ENCODE measurements at places on chromosomes 3 and 15.

DNA sequence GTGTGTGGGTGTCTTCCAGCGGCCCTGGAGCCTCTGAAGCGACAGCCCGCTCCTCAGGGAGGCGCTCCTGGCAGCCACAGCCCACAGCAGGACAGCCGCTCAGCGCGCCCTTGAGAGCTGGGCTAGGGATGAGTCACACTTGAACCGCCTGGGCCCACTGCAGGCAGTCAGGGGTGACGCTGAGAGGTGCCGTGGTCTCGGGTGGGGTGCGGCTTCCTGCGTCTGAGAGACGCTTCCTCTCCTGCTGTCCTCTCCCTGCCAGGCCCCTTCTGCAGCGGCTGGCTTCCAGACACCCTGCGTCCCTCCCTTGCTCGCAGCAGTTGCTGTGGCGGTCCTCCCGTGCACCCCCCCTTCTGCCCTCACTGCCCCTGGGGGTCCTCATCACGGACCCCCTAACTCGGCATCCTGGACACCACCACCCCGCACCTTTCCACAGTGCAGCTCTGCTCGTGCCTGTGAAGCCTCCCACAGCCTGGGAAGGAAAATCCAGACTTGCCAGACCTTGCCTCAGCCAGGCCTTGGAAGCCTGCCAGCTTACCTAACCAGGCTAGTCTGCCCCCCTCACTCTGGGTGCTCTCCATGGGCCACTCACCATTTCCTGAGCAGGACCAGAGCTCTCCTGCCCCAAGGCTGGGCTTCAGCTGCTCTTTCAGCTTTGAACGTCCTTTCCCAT, 1.1 kb upstream of the SPTBN5 start:
- DNase-seq: no peak

DNA sequence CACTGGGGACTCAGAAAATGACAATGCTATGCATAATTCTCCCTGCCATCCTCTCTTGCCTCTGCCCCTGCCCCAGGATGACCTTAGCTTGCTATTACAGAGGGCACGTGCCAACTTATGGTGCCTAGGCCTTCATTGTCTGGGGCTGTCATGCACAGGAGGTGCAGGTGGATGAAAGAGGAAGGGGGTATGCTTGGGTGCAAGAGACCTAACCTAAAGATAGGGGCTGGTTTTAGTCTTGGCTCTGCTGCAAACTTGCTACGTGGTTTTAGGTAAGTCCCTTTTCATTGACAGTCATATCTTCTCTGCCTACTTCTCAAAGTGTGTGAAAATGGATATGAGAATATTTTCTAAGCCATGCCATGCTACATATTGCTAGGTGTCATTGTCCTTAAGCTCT, 161.3 kb downstream of the EPHB1 start:
- DNase-seq: no peak

- DNase-seq: no peak
Measured at GRCh38 chr3:176741664-176742047, 455.6 kb downstream of the TBL1XR1 start.

- DNase-seq: no peak
Measured at GRCh38 chr3:129553171-129553570, 10.2 kb downstream of the H1-8 start.

GRCh38 chr15:86735247-86736040, 655.8 kb downstream of the AGBL1 start:
- no peak for DNase-seq

DNA sequence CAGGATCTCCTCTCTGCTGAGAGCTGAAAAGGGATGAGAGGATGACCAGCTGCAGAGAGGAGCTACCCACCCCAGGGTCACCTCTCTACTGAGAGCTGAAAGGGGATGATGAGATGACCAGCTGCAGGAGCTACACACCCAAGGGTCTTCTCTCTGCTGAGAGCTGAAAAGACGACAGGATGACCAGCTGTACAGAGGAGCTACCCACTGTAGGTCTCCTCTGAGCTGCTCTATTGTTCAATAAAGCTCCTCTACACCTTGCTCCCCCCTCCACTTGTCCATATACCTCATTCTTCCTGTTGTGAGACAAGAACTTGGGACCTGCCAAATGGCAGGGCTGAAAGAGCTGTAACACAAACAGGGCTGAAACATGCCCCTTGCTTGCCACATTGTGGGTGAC, 149.9 kb downstream of the FMN1 start:
- no peak for DNase-seq

DNA sequence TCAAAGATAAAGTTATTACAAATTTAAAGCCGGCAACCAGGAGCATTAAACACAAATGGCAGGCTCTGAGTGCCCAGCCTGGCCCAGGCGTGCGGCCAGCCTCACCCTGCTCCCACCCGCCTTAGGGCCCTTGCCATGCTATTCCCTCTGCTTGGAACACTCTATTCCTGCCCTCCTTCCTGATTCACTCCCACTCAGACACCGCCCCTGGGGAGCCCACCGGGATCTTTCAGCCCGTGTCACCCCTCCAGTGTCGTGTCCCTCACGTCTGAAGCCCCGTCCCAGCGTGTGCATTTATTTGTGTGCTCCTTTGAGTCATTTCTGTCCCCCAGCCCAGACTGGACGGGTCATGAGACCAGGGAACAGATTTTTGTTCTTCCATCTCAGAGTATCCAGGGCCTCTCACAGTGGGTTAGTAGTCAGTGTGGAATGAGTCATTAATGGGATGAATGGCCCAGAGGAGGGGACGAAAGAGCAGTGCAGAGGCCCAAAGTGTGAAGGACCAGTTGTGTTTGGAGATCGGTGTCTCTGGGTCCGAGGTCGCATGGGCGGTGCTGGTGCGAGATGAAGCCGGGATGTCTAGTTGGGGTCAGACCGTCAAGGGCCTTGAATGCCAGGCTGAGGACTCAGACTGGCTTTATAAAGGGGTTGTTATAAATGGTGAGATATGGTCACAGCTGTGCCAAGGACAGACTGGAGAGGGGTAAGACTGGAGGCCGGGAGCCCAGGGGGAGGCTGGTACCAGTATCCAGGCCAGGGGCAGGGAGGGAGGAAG, 58.9 kb upstream of the SLC6A6 start:
- no peak for DNase-seq

- no peak for DNase-seq
Measured at GRCh38 chr3:102129760-102130608, 280.7 kb downstream of the NFKBIZ start.

DNA sequence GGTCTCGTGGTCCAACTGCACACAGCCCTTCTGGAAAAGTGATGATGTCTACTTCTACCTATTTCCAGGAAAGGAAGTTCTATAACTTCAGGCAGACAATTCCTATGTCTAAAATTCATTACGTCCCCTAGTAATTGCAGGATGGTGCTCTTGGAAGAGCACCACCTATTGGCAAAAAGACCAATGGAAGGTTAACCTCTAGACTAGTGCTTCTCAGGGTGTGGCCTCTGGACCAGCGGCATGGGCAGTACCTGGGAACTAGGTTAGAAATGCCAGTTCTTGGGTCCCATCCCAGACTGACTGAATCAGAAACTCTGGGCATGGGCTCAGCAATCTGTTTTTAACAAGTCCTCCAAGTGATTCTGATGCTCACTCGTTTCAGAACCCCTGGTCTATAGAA, 258.3 kb upstream of the ICE2 start:
- no peak for DNase-seq

- DNase-seq: no peak
Measured at GRCh38 chr3:152047465-152047864, 174.0 kb downstream of the SUCNR1 start.

GRCh38 chr3:144200466-144200865, 228.8 kb downstream of the DIPK2A start:
- no peak for DNase-seq

DNA sequence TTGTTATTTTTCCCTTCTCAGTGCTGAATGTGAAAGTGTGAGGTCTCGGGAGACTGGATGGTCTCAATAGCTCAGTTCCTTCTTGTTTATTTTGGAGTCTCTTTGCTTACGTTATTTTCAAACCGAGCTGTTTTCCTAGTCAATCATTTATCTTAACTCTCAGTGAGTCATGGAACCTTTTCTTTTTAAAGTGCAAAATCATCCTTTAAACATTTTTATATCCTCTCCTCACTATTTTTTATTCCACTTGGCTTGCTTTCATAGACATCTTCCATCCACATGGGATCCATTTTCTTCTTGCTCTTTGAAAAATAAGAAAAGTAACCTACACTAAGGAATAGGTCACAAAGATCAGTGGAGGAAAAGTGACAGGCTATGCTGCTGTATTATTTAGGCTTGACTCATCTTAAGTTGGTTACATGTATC, 497.8 kb downstream of the NAALADL2 start:
- DNase-seq: no peak

- no peak for DNase-seq
Measured at GRCh38 chr3:13782501-13782900, 97.4 kb downstream of the WNT7A start.

DNA sequence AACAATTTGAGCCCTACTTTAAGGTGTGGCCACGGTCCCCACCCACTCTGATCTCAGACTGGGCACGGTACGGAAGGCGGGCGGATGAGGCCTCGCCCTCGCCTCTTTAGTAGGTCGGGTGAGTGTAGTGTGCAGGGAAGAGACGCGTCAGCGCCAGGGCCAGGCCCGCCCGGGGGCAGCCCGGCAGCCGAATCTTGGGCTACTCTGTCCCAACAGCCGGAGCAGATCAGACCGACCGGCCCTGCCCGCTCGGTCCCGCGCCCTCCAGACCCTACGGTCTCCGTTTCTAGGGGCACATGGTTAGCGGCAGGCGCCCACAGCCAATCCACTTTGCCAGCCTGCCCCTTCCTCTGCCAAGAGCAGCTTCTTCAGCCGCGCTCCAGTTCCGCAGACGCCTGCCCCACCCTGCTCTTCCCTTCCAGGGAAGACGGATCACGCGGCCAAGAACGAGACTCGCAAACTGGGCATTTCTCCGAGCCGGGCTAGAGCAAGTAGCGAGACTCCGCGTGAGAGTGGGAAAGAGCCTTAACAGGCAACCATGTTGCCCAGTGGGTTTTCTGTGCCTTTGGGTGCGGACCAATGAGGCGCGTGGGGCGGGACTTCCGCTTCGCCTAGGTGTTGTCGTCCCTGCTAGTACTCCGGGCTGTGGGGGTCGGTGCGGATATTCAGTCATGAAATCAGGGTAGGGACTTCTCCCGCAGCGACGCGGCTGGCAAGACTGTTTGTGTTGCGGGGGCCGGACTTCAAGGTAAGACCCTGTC, at the start of gene RNF13:
Gene RNF13 (plus strand): TSS at position 610 of the 761 bp plus-strand sequence. CDS start 32,812 bp downstream, outside the sequence.
- DNase-seq: no peak

DNA sequence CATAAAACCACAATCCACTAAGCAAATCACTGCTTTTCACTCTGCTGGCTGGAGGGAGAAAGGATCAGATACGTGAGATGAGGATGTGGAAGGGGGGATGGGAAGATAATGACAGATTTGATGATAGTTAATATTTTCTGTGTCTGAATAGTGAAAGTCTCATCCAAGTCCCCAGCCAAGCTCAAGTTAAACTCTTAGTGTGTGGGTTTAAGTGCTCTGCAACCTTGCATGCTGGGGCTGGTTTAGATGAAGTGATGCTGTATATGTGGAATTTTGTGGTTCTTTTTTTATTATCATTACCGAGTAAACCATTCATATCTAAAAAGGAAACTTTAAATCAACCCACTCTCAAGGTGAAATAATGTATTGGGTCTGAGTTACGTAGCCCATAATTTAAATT, 111.0 kb downstream of the TPRG1 start:
- DNase-seq: no peak

GRCh38 chr15:98628216-98628615, 20.1 kb upstream of the IGF1R start:
- DNase-seq: no peak

GRCh38 chr3:58514405-58514804, 22.5 kb downstream of the KCTD6 start:
- no peak for DNase-seq

DNA sequence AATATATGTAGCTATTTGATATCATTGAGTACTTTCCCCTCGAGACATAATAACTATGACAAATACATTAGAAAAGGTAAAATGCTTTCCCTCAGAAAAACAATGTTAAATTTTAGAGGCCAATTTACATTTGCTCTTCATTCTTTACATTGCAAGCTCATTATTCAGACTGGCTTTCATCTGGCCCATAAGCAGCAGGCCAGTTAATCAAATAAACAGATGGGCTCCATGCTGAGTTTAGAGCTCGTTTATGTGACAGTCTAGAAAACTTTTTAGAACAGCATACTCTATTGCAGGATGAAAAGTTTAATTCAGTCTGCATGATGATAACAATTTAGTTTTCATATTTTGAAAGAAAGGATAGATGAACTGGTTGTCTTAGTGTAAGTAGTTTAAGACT, 150.6 kb downstream of the DUT start:
- no peak for DNase-seq

DNA sequence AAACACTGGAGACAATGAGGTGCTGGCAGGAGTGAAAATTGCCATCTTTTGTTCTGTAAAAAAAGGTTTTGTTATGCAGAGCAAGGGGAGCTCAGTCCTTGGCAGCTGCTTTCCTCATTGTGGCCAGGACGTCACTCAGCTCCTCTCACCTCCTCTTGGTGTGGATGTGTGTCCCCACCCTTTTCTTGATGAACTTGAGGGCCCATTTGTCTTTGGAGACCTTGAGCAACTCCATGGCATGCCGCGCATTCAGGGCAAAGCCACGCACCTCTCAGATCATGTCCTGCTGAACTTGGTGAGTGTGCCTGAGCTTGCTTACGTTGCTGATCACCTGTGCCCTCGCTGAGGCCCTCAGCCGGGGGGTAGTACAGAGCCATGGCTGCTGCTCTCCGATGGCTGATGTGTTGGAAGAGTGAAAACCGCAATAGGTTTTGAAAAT, 24.5 kb upstream of the BDH1 start:
- no peak for DNase-seq

- DNase-seq: no peak
Measured at GRCh38 chr3:80079886-80080285, 312.1 kb upstream of the ROBO1 start.

GRCh38 chr15:67110361-67110781, 45.0 kb downstream of the SMAD3 start:
- no peak for DNase-seq

GRCh38 chr3:104785947-104786346, 580.8 kb upstream of the ALCAM start:
- no peak for DNase-seq

GRCh38 chr15:65339416-65339815, 34.9 kb downstream of the RNU5B-1 start:
- DNase-seq: no peak

GRCh38 chr3:62570888-62571287, 197.5 kb upstream of the FEZF2 start:
- DNase-seq: no peak

DNA sequence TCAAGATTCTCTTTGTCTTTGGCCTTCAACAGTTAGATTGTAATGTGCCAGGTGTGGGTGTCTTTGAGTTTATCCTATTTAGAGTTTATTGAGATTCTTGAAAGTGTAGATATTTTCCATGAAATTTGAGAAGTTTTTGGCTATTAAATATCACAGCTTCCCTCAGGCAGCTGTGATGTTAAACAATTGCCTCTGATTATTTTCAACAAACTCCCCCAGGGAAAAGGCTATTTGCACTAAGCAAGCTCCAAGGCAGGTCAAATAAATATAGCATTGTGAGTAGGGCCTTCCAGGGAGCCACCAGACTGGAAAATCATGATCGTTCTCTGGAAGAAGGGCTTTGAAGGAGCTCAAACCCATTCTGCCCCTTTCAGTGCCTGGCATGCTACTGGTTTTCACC, 107.0 kb downstream of the EEFSEC start:
- no peak for DNase-seq
